Fibroblast of pulmonary artery (primary cell): ENCODE measurements at places on chromosomes 4 and X.

DNA sequence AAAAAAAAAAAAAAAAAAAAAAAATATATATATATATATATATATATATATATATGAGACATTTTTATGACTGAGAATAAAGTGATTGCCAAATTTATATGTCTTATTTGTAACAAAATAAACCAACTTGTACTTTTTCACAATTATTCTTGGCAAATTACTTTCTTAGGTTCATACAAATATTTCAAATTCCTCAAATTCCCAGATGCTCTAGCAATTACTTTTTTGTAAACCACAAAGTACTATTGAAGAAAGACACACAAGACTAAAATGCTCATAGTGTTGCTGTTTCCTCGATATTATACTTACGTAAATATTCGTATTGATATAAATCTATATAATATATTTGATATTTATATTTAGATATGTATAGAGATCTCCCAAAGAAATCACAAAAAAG is 390.0 kb downstream of the FAT4 start:
- peak; percentile 41 for DNase-seq

DNA sequence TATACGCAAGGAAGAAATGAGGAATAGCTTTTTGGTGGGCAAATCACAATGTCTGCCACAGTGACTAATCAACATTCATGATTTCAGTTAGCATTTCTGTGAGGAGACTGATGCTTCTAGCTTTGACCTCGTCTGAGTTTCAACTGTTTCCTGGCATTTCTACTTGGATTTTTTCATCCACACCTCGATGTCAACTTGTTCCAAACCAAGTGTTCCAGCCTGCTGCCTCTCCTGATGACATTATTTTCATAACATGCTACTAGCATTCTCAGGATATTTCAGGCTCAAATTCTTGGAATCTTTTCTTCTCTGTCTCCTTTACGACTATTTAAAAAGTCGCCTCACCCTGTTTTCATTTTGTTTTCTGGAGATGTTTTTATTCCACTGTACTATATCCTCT is 90.3 kb upstream of the TEX13D start:
- no peak for DNase-seq

DNA sequence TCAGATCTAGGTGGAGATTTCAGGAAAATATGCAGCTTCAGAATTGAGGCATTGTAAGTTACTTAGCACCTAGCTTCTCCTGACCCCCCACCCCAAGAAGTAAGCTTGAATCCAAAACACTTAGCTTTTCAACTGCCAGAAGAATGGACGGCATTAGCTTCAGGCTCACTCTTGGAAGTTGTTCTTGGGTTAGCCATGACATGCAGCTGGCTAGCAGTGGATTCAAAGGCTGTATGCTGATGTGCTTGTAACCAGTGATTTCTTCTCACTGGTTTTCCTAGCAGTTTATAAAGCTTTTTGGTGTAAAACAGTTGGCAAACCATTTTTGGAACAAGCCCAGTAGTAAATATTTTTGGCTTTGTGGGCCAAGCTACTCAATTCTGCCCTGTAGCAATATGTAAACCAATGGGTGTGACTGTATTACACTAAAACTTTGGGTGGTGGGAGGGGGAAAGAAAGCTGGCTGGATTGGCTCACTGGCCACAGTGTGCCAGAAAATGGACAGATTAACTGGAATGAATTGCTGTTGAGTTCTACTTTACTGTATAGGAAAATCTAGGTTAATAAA is 85.6 kb downstream of the SHROOM2 start:
- no peak for DNase-seq

- peak; percentile 79 for DNase-seq
Measured at GRCh38 chrX:134753718-134754008, 95.4 kb upstream of the PLAC1 start.

GRCh38 chrX:1397001-1397400 is 5.1 kb upstream of the SLC25A6 start:
- no peak for DNase-seq

DNA sequence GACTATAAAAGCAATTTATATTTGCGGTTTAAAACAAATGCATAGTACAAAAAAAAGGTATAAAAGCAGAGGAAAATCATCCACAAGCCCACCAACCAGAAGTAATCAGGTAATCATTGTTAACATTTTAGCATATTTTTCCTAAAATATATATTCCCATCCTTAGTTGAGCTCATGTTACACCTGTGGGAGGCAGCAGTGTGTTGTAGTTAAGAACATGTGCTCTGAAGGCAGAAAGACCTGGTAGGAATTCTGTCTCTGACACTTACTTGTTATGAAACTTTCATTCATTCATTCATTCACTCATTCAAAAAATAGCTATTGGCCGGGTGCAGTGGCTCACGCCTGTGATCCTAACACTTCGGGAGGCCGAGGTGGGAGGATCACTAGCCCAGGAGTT is 15.4 kb upstream of the CDKL5 start:
- peak; percentile 64 for DNase-seq

GRCh38 chr4:142567199-142567598 is 278.9 kb downstream of the INPP4B start:
- DNase-seq = no peak

DNA sequence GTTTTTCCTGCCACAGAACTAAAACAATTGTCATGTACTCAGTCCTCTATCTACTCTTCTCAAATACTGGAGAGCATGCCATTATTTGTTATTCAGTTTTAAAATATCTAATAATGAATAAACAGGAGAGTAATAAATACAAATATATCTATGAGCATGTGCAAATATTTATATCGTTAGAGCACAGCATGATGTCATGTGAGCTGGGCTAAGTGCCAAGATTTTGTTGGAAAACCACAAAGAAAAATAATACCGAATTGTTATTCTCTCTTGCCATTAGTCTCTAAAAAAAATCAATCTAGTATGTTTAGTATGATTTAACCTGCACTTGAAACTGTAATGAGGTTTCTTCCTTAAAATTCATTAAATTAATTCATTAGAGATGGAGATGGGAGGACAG is 97.3 kb downstream of the DDX60 start:
- peak; percentile 88 for DNase-seq

- peak; percentile 55 for DNase-seq
Measured at GRCh38 chr4:4284827-4285618, 4.9 kb downstream of the LYAR start.

- no peak for DNase-seq
Measured at GRCh38 chrX:134776850-134777370, 118.6 kb upstream of the PLAC1 start.

DNA sequence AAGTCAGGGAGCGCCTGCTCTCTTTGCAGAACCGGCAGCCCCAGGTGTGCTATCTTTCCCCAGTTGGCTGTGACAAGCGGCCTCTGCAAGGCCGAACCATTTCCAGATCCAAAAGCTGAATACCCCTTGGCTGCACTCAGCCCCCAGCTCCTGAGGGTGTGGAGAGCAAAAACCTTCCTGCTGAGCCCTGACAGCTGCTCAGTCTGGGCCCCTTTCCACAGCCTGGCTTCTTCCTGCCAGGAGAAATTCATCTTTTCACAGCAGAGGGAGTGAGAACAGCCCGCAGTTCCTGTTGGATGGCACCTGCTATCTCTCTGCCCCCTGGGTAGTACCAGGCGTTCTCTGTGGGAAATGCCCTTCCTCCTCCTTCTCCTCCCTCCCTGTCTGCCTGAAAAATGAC is 78.4 kb downstream of the DRD5 start:
- DNase-seq = no peak
